ENCODE measurements at places on chromosomes 3 and 15. TPM values are rescaled to one million over a fixed set of nuclear protein-coding genes. Genes with fewer than 3 reads are reported as not detected.

Gene CRYGS
- 3.1 TPM for total RNA-seq

Gene TIMP4
- total RNA-seq: 0.66 TPM

Gene ZBTB11
- total RNA-seq: 23.0 TPM

Gene CCNB2
- 75.1 TPM for total RNA-seq

Gene P2RY13
- total RNA-seq: 4.8 TPM

Gene ZMYND10
- total RNA-seq: 0.66 TPM

Data from thymus (tissue), 14 donors.